ENCODE measurements at places on chromosomes 11 and 22.

GRCh38 chr11:73652046-73652730 lies 5.8 kb downstream of the PLEKHB1 start:
- DNase-seq: no peak

DNA sequence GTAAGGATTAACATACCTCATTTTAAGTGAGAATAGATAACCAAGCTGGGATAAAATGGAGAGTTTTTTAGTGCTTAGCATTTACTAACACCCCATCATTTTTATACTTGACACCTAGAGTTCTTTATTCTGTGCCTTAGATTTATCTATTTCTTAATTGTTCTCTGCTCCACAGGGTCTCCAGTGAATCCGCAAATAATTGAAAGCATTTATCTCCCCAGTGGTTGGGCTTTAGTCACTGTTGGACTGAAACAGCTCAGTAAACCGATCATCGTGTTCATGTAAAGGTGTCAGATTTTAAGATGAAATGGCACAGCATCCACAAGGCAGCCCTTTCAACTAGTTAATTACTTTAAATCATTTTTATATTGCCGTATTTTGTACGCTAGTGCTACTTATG lies 17.8 kb upstream of the GRIA4 start:
- no peak for DNase-seq

GRCh38 chr22:38467904-38468442 lies at the start of gene KDELR3:
TSS of gene KDELR3 (plus strand) at chr22:38468096. CDS start at chr22:38468234, 138 bp downstream.
- DNase-seq: peak; percentile 55

GRCh38 chr11:64760759-64761420 lies 1.1 kb upstream of the PYGM start:
- no peak for DNase-seq
